ENCODE measurements at places on chromosomes 7 and 10.

DNA sequence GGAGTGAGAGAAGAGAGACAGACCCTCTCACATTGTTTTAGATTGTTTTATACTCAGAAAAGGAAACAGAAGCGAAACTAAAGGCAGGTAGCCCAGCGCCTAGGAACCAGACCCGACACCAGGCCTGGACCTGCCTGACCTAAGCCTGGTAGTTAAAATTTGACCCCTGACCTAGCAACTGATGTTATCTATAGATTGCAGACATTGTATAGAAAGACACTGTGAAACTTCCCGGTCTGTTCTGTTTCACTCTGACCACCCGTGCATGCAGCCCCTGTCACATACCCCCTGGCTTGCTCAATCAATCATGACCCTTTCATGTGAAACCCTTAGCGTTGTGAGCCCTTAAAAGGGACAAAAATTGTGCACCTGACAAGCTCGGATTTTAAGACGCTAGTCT is 31.6 kb downstream of the VIPR2 start:
- no peak for DNase-seq

DNA sequence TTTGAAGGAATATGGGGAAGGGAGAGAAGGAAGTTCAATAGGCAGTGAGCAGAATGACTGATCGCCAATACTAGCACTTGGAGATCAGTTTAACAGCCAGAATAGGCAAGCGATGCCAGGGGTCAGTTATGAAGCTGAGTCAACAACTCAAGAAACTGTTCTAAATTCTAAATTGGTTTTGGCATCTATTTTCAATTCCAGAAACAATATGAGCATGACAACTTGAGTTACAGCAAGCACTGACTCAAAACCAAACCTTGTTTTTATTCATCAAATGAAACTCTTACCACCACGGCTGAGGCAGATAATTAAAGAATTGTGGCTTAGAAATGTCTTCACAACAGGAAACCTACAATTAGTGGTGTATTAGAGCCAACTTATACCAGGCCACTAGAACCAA is 180.5 kb upstream of the ASAH2 start:
- DNase-seq = peak; percentile 79

DNA sequence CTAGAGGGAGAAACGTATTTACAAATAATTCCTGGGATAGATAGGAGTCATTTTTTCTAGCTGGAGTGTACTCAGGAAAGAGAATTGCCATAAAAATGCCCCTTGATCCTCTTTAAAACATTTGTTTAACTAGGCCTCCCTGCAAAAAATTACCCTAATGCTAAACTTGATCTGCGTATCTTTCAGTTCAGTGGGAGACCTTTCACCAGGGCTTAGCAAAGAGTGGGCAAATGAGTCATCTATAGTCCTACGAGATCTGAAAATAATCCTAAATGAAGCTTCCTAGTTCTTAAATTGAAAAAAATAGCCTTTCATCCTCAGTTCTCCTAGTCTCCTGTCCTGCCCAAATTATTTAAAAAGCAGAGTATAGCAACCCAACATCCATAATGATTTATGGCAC is 198.6 kb upstream of the FRMD4A start:
- no peak for DNase-seq

GRCh38 chr10:102334101-102334500 is 61.4 kb upstream of the NFKB2 start:
- no peak for DNase-seq

DNA sequence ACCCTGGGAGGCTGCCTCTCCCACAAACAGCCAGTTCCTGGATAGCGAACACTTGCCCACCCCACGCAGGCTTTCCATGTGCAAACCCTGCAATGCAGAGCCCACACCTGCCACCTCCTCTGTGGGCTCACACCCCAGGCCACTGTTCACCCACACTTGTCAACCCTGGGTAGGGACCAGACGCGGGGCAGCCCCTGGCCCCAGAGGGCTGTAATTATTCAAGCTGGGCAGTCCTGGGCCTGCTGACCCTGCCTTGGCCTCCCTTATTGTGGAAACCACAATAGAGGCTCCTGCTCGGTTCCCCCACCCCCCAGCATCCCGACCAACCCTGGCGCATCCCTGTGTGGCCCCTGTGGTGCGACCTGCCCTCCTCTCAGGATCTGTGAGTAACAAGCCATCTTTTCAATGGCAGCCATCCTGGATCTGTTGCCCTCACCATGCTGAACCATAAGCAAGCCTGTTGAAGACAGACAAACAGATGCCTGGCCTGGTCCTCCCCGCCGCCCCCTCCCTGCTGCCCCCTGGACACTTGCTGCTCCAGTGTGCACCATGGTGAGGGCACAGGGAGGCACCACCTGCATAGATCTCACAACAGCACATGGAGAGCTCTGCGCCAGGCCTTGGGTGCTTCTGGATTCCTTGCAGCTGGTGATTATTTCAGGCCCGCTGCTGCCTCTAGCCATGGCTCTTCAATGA is 15.8 kb upstream of the UBE3C start:
- no peak for DNase-seq

- no peak for DNase-seq
Measured at GRCh38 chr10:107899502-107900062, 735.1 kb upstream of the SORCS1 start.

DNA sequence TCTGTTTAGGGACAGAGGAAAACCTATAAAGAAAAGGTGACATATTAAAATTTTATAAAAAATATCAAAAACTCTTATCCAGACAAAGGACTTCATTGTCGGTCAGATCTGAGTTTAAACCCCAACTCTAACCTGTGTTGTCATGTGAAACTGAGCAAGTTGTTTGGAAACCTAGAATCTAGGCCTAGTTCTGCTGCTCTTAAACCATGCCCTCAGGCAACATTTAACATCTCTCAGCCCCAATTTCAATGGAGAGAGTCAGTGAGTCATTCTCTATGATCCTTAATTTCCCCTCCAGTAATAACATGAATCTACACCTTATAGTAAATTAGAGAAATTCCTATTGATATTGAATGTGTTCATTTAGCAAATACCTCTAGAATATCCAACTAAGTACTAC is 192.3 kb downstream of the IMMP2L start:
- DNase-seq = no peak
